Thoracic aorta (tissue), 2 donors: ENCODE measurements at places on chromosomes 6 and 20. TPM values are rescaled to one million over a fixed set of nuclear protein-coding genes. Genes with fewer than 3 reads are reported as not detected.

BPIFA1 gene
- total RNA-seq = not detected

ANGPT4 gene
- total RNA-seq = 1.4 TPM

HDGFL1 gene
- total RNA-seq = not detected

SRSF12 gene
- 1.3 TPM for total RNA-seq

ABCF1 gene
- total RNA-seq = 52.1 TPM
